ENCODE measurements at places on chromosomes 12 and 14.

GRCh38 chr12:88600272-88600671 is 20.0 kb upstream of the KITLG start:
- DNase-seq: no peak

- no peak for DNase-seq
Measured at GRCh38 chr14:65095633-65096205, 6.6 kb downstream of the MAX start.

GRCh38 chr14:24699052-24699451 is 65.1 kb upstream of the GZMB start:
- DNase-seq: no peak

DNA sequence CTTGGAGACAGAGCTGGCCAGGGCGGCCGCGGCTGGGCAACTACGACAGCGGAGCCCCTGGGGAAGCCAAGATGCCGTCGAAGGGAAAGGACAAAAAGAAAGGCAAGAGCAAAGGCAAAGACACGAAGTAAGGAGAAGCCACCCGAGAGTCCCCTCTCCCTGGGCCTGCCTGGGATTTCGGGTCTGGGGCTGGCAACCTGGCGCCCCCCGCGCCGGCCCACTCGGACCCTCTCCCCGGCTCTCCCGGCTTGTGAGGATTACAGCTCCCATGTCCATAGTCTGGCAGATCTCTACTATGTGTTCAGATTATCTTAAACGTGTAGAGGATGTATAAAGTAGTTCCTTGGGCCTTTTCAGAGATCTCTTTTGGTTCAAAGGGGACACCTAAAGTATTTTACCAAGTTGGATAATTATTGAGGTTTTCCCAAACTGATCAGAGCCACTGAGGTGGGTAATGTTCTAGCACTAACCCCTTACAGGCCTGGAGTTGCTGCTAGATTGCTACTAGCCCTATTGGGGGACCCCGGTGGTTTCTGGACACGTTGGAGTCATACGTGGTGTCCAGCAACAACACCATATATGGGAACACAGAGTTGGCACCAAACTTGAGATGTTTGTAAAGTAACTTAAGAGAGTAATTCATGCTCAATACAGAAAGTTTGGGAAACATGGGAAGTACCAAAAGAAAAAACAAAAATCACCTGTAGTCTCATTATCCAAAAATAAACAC is 424 bp downstream of the BBOF1 start:
- peak; percentile 1 for DNase-seq

GRCh38 chr12:69509904-69510827 is 40.0 kb downstream of the FRS2 start:
- DNase-seq: no peak

GRCh38 chr12:131357920-131358319 is 353.0 kb upstream of the SFSWAP start:
- DNase-seq: no peak

DNA sequence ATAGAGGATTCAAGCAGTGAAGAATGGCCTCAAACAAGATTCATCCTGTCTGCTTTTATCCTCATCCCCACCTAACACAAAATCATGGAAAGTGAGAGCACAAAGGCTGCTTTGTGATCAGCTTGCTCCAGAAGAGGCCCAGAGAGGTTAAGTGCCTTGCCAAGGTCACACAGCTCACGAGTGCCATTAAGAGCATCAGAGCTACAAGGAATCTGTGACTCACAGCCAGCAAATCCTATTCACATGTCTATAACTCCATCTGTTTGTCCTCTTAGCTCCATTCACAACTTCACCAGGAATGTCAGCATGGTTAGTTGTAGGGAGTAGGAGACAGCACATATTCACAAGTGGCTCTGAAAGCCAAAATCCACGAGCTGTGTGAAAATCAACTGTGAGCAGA is 79.8 kb downstream of the TTC9 start:
- DNase-seq: no peak

DNA sequence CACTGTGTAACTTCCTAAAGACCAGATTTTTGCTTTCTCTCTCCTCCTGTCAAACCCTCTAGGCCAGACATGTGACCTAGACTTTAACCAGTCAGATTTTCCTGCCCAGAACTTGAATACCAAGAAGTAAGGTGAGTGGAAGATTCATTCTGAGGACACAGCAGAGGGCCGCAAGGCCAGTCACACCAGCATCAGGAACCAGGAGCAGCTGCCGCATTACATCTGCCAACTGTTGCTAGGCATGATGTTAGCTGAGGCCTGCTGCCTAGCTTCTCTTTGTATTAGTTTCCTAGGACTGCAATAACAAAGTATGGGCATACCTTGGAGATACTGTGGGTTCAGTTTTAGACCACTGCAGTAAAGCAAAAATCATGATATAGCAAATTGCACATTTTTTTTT is 101.9 kb upstream of the BMP4 start:
- no peak for DNase-seq

GRCh38 chr12:101298426-101298825 is 18.5 kb downstream of the UTP20 start:
- DNase-seq: peak; percentile 15

DNA sequence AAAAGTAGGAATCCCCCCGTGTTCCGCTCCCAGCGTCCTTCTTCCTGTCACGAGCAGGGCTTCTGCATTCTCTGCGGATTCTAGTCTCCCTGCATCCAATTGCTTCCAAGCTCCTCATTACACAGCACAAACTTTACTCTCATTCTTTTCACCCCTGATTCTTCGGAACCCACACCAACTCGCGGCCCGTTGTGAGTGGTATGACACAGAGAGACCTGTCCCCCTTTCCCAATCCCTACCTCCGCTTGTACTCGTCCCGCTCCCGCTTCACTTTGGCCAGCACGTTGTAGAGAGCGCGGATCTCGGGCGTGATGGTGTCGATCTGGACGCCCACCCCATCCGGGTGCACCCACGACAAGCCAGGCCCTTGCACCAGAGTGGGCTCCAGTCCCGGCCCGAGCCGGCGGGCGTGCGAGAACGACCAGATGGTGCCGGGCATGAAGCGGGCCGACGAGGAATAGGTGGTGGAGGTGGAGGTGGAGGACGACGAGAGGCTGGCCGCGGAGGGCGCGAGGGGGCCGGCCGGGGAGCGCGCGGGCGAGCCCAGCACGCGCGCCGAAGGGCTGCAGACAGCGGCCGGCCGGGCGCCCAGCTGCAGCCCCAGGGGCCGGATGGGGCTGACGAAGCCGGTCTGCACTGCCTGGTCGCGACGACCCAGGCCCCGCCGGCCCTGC is 687 bp downstream of the IFFO1 start:
- peak; percentile 51 for DNase-seq

DNA sequence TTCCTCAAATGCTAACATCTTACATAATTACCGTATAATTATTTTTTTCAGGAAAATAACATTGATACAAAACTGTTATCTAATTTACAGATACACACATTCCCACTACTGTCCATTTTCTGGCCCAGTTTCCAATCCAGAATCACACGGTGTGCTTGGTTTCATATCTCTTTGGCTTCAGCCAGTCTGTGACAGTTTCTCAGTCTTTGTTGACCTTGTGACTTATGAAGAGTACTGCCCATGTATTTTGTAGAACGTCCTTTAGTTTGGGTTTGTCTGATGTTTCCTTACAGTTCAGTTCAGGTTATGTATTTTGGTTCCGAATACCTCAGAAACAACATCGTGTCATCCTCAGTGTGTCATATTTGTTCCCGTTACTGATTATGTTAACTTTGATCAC is 16.2 kb downstream of the RXYLT1 start:
- DNase-seq: no peak

GRCh38 chr12:93128332-93128707 is 199.2 kb upstream of the EEA1 start:
- DNase-seq: no peak

GRCh38 chr12:29591140-29592020 is 93.9 kb upstream of the OVCH1 start:
- DNase-seq: no peak

DNA sequence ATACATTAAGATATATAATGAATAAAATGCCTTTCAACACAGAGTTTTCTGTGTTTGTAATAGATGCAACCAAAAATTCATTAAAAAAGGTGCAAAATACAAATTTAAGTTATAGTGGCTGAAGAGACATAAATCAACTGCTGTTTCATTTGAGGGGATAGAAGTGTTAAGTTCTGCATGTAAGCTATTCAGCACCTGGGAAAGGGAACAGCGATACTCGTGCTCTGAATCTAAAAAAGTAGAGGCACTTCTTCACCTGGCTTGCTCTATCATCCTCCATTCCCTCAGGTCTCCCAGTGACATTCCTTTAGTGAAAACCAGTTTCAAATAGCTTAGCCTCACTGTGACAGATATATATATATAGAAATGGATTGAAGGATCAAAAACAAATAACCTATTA is 222.6 kb downstream of the ACSS3 start:
- DNase-seq: no peak

- DNase-seq: no peak
Measured at GRCh38 chr14:88209273-88209672, 113.8 kb downstream of the KCNK10 start.

DNA sequence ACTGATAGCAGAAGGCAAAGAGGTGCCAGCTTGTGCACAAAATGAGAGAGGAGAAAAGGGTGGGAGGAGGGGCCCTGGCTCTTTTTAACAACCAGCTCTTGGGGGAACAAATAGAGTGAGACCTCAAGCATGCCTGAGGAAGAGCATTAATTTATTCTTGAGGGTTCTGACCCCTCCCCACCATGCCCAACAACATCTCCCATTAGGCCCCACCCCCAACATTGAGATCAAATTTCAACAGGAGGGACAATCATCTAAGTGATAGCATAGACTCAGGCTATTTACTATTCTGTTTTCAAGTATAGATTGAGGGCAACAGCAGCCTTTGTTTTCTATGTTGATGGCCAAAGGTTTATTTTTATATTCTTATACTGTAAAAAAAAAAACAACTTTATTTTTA is 59.7 kb downstream of the FUT8 start:
- no peak for DNase-seq

- DNase-seq: no peak
Measured at GRCh38 chr14:58738876-58739275, 101.1 kb downstream of the DACT1 start.

DNA sequence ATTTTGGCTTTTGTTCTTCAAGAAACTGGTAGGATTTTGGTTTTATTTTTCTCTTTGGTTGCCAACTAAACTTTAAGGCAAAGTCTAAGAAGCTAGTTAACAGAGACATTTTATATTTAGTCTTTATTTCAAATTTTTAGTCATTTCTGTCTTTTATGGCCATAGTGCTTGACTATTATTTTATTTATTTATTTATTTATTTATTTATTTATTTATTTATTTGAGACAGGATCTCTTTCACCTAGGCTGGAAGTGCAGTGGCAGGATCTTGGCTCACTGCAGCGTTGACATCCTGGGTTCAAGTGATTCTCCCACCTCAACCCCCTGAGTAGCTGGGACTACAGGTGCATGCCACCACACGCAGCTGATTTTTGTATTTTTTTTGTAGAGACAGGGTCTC is 3.1 kb downstream of the MON2 start:
- no peak for DNase-seq

DNA sequence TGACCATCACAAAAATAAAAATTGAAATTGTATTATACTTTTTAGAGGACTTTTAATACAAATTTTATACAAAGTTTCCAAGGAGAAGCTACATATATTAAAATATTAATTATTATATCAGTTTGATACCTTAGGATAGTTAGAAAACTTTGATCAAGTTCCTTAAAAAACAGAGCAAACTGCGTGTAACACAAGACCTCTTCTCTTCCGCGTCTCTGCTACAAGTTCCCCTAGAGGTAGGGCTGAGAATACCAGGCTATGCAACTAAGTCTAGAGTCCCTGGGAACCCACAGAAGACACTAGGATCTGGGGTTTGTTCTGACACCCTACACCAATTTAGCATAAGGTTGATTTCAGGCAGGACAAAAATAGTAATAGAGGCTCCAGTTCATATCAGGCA is 319.0 kb downstream of the FOXG1 start:
- DNase-seq: no peak

DNA sequence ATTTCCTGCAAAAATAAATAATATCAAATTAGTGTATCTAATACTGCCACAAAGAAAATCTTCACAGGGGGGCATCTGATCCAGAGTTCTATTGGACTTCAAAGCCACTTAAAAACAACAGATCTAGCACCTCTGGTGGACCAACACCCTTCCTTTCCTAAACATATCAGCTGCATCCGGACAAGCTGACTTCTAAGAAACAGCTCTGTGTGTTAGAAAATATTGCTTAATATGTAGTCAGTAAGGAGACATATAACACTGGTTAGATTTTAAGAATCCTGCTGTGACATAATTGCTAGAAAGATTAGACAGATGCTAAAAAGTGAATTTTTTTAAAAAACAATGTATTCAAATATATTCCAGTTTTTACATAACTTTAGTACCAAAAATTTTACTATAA is 61.1 kb upstream of the PTPRB start:
- DNase-seq: no peak

- no peak for DNase-seq
Measured at GRCh38 chr14:94464290-94464689, 11.7 kb upstream of the SERPINA11 start.

DNA sequence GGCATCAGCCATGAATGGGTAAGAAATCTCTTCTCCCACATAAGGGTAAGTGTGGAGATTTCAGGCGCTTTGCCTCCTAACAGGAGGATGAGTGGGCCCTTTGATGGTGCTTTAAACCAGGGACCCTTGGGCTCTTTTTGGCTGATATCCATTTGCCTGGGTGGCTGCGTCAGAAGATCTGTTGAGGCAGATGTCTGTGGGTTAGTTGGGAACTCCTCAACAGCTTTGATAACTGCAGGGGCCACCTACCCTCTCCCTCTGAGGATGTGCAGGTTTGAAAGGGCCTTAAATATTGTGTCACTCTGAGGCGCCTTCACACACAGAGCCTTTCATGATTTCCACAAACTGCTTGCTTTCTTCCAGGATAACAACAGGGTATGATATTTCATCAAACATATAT is 210.7 kb downstream of the PPM1H start:
- DNase-seq: no peak

GRCh38 chr12:15852383-15852782 is 29.8 kb upstream of the STRAP start:
- no peak for DNase-seq

DNA sequence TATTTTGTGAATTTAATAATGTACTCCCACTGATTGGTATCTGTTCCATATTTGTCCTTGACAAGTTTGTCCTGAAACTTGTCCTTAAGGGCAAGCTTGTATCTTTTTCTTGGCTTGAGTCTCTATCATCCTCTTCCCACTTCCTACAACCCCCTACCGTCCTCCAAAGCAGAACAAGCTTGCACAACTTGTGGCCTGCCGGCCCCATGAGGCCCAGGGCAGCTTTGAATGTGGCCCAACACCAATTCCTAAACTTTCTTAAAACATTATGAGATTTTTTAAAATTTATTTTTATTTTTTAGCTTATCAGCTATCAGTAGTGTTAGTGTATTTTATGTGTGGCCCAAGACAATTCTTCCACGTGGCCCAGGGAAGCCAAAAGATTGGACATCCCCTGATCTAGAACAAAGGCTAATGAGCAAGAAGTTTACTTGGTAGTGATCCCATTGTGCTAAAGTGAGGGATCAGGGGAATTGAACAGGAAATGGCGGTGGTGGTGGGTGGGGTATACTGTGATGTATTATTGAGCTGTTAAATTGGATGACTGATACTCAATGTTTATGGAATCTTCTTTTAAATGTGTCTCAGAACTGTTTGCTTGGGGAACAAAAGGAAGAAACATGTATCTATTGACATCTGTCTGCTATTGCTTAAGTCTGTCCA is 37.8 kb downstream of the TMX1 start:
- DNase-seq: no peak

- DNase-seq: peak; percentile 48
Measured at GRCh38 chr12:77122236-77122635, 56.9 kb upstream of the E2F7 start.

GRCh38 chr12:29024117-29024516 is 125.0 kb upstream of the FAR2 start:
- DNase-seq: no peak

GRCh38 chr14:36751106-36751505 is 89.4 kb downstream of the PAX9 start:
- no peak for DNase-seq

GRCh38 chr12:31234053-31234840 is 91.7 kb downstream of the SINHCAF start:
- no peak for DNase-seq

Measured in dermis microvascular lymphatic vessel endothelial cell (primary cell).